ENCODE measurements at places on chromosomes 12 and 14.

DNA sequence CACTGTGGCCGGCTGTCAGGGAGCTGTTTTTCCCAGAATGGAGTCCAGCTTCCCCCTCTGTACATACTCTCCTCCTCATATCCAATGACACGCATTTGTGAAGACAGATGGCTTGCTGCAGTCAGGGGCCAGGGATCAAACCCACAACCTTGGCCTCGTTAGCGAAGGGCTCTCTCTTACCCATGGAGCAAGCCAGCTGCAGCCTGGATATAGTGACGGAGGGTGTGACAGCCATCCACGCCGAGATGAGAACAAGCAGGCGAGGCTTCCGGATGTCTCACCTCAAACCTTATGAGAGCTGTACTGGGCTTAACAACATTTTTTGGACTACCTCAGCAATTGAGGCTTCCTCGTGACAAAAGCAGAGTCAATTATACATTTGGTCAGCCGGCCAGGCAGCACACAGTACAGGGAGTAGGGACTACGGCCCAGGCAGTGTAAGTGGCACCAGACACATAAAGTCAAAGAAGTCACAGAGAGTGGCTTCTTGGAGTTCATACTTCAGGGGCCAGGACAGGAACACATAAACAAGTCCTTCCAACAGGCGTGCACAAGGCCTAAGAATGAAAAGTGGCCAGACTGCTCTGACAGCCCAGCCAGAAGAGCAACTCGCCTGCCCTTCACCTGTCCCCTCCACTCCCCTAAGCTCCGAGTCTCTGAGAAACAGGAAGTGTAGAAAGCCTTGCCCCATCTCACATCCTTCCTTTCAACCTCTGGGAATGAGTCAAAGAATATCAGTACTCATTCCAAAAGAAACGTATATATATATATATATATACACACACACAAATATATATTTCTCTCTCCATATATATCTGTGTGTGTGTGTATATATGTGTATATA is 115.1 kb downstream of the TTC7B start:
- DNase-seq, result no peak

GRCh38 chr14:101815994-101816393 is 54.5 kb downstream of the PPP2R5C start:
- no peak for DNase-seq

DNA sequence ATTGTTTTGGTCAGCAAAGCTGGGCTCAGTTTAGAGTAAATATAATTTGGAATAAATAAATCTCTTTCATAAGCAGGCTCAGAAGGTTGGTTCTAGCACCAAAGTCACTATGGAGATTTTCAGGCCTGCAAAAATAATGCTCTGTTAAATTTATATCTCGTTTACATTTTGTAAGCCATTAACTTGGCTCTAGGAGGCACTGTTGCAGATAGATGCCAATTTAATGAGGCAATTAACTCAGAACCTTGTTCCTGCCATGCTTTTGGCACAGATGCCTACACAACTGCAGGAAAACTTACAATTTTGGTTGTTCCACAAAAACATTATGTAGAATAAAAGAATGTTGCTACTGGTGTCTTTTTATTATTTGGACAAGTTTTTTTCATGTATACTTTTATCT is 428.1 kb downstream of the FLRT2 start:
- no peak for DNase-seq

DNA sequence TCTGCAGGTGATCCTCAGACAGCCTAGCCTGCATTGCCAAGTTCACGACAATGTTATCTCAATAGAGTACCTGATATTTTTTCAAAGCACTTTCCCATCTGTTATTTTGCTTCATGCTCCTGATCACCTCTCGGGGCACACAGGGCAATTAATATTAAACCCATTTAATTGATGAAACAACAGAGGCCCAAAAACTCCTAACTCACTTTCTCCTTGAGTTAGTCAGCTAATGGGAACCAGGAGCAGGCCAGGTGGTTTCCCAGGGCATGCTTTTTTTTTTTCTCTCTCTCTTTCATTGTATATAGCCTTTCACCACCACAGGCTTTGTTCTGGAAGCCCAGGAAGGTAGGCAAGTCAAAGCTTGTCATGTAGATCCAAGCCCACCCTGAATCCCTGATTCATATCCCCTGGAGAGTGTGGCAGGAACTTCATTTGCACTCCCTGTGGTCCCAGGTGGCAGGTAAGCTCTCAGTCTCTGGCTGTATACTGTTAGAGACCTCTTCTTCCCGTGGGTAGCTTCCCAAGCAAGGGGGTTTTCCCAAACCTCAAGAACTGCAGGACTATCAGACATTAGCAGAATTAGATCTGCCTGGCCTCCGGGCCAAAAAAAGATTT is 41.6 kb upstream of the MAP1LC3B2 start:
- DNase-seq, result no peak

Measured in fibroblast of skin of right quadriceps (primary cell).